ENCODE measurements at places on chromosomes 12 and 14.
A peak's percentile ranks its signal among the peaks of the same experiment; 100 is the strongest.

DNA sequence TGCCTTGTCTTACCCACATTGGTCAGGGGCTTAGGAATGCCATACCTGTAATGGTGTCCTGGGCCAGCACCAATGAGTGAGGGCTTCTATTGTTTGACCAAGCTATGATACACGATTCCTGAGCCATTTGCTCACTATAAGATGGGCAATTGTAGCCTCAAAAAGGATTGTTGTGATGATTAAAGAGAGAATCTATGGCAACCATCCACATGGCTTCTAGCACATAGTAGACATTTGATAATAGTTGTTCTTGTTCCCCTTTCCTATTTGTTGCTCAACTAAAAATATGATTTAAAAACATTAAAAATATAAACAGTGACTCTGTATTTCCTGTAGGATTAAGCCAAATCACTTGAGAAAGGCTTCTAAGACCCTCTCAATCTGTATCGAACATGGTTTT is 366.1 kb downstream of the PCNX1 start:
- no peak for DNase-seq

- DNase-seq: no peak
Measured at GRCh38 chr12:3161861-3162260, 84.7 kb downstream of the TSPAN9 start.

DNA sequence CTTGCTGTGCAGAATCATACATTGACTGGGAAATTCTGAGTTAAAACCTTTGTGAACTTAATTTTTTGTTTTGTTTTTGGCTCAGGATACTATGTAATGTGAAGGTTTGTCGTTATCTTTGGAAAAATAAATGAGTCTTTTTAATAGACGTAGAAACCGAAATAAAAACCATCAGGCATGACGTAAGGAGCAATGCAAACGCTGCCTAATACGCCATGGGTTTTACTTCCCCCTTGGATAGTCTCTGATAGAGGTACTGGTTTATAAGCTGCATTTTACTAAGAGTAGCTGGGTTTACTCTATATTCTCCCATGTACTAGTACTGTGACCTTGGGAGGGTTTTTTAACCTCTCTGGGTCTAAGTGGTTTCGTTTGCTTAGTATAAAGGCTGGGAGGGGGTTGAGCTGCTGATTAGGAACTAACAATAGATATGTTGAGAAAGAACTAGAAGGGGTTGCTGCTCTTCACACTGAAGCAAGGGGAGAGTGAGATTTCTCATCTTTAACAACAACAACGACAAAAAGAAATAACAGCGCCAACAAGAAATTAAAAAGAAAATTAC is 66.8 kb upstream of the SLCO1C1 start:
- peak; percentile 30 for DNase-seq

DNA sequence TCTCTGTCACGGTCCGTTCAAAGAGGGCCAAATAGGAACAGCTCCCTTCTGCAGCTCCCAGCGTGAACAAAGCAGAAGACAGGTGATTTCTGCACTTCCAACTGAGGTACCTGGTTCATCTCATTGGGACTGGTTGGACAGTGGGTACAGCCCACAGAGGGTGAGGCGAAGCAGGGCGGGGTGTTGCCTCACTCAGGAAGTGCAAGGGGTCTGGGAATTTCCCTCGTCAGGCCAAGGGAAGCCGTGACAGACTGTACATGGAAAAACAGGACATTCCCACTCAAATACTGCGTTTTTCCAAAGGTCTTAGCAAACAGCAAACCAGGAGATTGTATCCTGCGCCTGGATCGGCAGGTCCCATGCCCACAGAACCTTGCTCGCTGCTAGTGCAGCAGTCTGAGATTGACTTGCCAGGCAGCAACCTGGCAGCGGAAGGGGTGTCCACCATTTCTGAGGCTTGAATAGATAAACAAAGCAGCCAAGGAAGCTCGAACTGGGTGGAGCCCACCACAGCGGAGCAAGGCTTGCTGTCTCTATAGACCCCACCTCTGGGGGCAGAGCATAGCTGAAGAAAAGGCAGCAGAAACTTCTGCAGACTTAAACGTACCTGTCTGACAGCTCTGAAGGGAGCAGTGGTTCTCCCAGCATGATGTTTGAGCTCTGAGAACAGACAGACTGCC is 22.7 kb downstream of the SLC38A1 start:
- no peak for DNase-seq

- no peak for DNase-seq
Measured at GRCh38 chr14:21496453-21496852, 14.7 kb downstream of the METTL3 start.

DNA sequence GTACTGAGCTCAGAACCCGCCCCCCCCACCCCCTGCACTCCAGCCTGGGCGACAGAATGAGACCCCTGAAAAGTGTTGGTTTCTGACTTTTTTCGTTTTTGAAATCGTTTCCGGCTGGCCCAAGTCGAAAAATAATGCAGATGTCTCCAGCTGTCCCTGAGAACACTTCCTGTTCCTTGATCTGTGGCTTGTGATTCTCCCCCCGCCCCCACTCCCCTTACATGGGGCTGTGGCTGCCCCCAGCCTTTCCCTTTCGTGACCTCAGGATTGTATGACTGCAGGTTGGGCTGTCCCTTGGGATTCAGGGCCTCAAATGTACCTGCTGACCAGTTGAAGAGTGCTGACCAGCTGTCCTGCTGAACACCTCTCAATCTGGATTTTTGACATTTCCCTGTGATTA is 34.1 kb downstream of the NOC4L start:
- DNase-seq: no peak

- DNase-seq: no peak
Measured at GRCh38 chr14:76968621-76969063, 59.9 kb downstream of the IRF2BPL start.

DNA sequence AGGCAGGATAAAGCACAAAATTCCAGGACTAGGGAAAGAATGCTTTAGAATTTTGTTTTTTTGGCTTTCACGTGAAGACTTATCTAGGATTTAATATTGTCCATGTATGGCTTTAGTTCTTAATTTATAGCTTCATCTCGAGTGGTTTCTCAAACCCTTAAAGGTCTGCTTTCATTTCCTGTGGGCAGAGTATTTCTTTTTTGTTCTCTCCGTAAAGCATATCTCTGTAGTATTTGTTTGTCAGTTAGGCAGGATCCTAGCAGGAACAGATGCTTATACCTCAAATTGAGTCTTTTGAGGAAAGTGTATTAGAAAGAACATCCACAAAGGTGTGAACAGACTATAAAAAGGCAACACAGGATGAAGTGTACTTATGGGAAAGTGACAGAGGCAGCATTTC is 697.1 kb upstream of the SEL1L start:
- DNase-seq: no peak

GRCh38 chr14:89921346-89921745 is 33.2 kb downstream of the EFCAB11 start:
- DNase-seq: no peak

DNA sequence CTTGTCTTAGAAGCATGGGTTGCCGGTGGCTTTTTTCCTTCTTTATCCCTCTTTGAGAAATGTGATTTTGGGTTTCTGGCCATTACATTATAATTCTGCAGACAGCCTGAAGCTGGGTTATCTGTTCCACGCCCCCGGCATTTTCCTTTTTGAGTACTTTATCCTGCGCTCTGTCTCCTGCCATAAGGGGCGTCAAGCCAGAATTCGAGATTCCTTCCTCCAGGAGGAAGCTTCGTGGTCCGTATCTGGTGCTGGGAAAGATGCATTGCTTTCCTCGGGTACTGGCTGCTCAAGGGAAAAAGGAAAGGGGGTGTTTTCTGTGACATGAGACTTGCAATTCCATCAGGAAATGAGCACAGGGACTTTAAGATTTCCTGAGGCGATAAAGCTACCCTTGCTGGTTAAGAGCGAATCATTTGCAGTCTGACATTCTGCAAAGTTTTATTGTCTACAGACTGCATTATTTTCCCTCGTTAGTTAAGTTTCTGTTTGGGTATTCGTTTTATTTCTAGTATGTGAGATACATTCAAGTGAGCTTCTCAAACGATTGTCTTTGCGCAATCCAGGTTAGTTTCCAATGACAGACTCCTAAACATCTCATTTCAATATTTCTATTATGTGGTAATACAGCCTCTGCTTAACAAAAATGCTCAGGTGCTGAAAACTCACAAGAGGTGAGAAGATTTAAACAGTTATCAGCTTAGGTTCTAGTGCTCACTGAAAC is 694 bp downstream of the AKAP5 start:
- peak; percentile 20 for DNase-seq

GRCh38 chr12:62760779-62761178 is 174.2 kb downstream of the PPM1H start:
- DNase-seq: peak; percentile 65

DNA sequence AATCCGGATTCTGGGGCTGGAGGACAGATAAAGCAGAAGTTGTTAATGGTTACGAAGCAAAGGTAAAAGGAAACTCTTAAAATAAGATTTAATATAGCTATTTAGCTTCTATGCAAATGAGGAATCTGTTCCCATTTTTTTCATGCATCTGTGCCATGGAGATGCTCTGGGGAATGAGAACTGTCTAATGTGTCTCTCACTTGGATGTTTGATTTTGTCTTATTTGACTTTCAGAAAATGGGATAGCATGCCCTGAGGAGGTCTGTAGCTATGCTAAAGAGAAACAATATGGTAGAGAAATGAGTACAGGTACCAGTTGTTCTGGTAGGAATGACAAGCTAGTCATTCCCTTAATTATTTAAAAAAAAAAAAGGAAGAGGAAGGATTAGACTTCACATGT is 24.3 kb downstream of the C12orf76 start:
- DNase-seq: no peak

DNA sequence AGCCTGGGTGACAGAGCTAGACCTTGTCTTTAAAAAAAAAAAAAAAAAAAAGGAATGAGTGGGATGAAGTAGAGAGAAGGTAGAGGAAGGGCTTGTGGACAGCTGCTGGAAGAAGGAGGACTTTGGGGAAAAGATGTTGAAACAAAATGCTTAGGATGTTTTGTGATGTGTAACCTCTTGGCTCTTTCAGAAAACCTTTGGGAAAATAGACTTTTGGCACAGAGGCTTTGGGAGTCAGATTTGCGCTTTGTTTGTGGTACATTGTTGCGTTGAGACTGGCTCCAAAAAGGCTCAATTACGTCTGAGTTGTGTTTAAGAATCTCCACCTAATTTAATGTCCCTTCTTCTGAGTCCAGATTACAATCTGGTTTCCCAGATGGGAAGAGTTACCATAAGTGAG is 32.9 kb upstream of the SPTLC2 start:
- no peak for DNase-seq

DNA sequence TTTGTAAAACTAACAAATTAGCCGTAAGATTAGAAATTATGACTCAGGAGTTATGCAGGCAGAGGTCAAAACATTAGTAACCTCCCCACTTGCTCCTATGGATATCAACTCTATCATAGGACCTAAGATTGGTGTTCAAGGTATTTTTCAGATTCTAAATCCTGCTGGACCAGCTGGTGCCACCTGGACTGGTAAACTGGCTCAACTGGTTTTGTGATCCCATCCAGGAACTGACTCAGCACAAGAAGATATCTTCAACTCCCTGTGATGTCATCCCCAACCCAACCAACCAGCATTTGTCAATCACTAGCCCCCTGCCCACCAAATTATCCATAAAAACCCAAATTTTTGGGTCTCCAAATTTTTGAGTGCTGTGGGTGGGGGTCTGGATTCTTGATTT is 98.1 kb upstream of the OR4E1 start:
- no peak for DNase-seq

DNA sequence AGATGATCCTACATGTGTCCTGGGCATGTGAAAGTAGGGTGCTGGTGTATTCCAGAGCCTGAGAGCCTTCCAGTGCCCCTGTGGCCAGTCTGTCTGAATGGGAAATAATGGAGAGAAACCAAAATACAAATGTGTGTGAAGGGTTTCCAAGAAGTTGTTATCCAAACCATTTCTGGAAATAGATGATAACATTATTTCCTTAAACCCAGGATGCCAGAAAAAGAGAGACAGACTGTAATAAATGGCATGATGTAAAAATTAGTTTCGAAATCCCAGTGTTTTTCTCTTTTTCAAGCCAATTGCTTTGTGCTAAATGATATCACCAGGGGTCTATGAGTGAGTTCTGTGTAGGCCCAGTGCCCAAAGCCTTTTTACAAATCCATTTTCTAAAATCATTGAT is 175.3 kb downstream of the PHLDA1 start:
- no peak for DNase-seq

GRCh38 chr12:43208627-43209026 is 343.4 kb downstream of the ADAMTS20 start:
- DNase-seq: no peak

GRCh38 chr14:105847400-105847799 is 321.0 kb downstream of the TMEM121 start:
- DNase-seq: no peak

DNA sequence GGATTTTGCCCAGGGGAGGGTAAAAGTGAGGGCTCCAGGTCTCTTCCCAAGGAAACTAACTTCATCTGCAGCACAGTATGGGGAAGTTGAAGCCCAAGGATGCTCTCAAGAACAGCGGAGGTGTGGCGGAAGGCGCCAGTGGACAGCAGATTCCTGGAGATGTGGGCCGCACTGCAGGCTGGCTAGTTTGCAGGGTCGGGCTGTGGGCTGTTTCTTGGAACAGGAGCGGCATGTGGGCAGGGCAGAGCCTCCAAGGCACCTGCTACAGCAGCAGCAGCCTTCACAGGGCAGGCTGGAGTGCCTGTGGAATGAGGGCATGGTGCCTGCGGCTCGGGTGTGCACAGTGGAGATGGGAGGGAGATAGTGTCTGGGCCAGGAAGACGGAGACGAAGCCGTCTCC is 100.0 kb upstream of the SFSWAP start:
- no peak for DNase-seq

DNA sequence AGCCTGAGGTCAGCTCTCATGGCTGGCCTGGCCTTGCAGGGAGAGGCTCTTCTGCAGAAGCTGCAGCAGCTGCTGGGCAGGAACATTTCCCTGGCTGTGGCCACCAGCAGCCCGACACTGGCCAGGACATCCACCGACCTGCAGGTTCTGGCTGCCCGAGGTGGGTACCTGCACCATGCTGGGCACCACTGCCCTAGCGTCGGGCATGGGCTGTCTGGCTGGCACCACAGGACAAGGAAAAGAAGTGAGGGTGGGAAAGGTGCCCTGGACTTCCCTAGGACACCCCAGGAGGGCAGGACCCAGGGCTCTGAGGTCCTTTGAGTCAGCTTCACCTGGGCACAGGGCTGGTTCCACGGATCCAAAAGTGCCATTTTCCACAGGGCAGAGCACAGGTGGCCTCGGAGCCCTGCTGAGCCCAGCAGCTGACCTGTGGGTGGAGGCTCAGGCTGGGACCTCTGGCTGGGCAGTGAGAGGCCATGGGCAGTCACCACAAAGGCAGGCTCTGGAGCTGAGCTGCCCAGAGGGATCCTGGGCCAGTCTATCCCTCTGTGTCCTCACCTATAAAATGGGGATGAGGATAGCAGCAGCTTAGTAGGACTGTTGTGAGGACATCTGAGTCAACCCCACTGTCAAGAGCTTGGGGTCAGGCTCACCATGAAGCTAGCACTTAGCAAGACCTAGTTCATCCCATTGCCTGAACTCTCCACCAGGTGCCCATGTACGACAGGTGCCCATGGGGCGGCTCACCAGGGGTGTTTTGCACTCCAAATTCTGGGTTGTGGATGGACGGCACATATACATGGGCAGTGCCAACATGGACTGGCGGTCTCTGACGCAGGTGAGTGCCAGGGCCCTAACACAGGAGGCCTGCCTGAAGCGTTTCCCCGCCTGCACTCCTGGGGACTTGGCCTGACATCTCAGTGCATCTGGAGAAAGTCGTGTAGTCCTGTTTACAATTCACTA is 4.9 kb downstream of the PLD4 start:
- no peak for DNase-seq
